Activated naive CD4-positive, alpha-beta T cell treated with anti-CD3 and anti-CD28 coated beads, Interleukin-2, amount 50 U/mL, for 72 hours (primary cell): ENCODE measurements at places on chromosomes 12 and 14.
A peak's percentile ranks its signal among the peaks of the same experiment; 100 is the strongest.

DNA sequence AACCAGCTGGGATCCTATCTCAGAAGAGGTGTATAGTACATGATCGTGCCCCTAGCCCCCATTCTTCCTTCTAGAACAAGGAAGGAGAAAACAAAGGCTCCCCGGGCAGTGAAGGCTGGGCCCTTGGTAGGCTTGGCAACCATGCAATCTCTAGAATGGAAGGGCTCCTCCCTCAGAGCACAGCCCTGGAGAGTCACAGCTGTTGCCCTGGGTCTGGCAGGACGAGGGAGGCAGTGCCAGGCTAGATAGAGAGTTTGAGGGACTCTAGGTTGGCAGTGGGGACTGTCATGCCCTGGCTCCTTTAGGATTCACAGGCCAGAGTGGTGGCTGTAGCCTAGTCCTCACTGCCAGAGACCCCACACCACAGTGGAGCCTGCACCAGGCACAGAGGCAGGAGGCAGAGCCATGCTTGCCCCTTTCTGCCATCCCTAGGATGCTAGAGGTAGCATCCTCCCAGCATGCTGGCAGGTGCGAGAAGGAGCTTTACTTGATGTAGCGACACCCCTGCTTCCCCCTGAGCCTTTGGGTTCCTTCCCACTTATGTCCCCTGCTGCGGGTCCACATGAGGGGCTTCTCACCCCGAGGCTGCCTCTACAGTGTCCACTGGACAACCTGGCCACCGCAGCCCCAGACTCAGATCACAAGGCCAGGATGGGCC is 33.4 kb upstream of the CIPC start:
- no peak for DNase-seq

DNA sequence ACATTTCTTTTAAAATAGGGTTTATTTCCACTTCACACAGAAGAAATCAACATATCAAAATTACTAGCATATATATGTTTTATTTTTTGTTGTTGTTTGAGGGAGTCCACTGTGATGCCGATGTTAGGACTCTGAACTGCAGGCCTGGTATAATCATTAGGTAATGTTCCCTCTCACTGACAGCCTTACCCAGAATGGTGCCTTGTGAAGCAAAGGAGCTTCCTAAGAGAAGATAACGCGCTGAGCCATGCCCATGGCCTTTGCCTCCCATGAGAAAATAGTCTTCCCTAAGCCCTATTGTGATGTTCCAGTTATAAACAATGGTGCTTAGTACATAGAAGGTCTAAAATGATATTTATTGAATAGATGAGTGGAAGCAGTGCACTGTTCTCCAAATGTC is 12.0 kb downstream of the GNG2 start:
- DNase-seq: no peak

GRCh38 chr14:63204407-63205043 is at the start of gene RHOJ:
TSS of gene RHOJ (plus strand) at chr14:63204443. CDS start at chr14:63204870, 427 bp downstream.
- no peak for DNase-seq

GRCh38 chr12:103933237-103933636 is 3.0 kb downstream of the HSP90B1 start:
- no peak for DNase-seq

GRCh38 chr12:122356192-122356635 is 66.3 kb downstream of the CLIP1 start:
- peak; percentile 52 for DNase-seq

DNA sequence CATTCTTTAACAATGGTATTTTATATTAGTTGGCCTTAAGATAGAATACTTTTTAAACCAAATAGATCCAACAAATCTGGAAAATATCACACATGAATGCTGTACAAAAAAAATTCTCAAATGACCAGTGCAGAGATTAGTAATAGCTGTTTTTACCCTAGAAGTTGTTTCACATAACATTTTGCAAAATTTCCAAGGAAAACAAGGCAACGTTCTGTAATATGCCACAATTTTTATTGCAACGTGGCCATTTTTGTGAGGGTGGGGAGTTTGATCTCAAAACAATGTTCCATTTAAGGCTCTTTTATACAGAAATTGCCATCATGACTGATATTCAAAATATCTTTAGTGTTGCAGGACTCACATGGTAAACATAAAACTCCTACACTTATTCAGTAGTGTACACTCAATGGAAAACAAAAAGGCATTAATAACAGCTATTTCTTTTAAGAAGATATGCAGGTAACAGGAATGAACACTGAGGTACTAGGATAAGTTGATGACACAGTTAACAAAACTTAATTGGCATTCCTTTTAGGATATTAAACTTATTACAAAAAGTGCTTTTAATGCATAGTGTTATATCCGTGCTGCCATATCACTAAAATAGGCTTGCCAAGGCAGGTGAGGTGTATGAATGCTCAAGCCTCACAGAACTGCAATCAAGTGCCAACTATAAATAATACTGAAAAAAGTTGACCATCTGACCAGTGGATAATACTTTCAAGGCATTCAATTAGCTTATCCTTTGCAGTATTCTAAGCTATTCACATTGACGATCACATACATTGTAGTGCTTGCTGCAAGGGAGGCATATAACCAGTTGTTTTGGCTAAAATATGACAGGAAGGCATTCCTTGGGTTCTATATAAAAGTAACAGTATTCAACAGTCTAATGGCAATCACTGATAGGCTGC is 2.3 kb downstream of the CFL2 start:
- no peak for DNase-seq

DNA sequence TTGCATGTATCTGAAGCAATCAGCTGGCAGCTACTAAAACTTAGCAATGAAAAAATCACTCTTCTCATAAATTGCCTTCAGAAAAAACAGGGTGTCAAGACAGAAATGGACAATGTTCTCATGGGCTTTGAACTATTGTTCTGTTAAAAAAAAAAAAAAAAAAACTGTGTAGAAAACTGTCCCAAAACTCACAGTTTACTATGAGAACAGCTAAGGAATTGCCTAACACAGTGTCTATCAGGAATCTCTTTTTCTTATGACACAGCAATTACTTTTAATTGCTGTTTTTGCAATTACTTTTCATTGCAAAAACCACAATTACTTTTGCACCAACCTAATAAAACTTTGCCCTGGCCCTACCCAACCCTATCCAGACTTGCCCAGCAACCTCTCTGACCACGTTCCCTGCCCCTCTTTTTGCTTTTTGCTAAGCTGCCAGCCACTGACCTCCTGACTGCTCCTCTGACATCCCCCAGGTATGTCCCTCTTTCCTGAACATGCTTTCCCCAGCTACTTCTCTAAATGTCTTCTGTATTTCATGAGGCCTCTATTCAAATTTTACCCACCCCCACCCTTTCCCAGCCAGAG is 68.0 kb upstream of the SLCO1C1 start:
- no peak for DNase-seq

DNA sequence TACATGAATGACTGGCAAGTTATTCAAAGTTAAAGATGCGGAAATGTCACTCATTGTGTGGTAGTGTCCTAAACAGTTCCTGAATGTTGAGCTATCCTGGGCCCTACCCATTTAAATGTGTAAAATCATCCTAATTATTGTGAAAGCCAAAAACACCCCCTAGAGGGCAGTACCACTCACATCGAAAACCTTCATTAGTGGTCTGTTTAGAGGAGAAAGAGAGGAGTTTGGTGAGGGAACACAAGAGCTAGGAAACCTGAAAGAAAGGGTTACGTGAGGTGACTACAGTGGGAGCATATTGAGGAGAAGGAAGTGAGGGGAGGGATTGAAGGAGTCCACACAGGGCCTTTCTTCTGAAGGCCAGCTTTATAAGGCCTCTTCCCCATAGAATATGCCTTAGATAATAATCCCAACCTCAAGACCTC is 2.5 kb upstream of the TEP1 start:
- no peak for DNase-seq

GRCh38 chr14:60589442-60589841 is 59.8 kb downstream of the SIX1 start:
- DNase-seq: no peak

DNA sequence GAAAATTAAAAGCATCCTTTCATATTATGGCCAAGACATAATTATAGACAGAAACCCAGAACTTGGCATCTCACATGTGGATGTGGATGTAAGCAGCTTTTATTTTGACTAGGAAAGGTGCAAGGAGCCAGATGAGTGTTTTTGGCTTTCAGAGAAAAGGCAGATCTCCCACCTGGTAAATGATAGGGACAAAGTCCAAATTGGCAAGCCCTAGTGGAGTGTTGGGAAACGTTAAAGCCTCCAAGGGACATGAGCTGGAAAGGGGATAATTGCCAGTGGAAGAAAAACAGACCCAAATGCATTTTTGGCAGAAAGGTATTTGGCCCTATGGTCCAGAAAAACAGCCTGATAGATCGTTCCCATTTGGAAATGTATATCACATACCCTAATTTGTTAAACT is 60.1 kb downstream of the KLHL28 start:
- DNase-seq: no peak

DNA sequence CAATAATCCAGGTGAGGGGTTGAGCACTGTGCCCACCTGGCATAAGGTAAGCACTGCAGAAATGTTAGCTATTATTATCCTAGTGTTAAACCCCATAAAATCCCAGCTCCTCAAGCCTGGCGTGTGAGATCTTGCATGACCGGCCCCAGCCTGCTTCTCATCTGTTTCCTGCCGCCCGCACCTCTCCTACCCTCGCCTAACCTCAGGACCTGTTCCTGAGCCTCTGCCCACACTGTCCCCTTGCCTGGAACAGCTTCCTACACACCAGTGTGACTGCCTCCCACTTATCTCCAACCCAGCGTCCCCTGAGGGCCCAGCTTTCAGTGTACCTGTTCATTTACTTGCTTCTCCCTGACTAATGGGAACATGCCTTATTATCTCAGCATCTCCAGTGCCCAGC is 24.7 kb downstream of the ISCA2 start:
- no peak for DNase-seq

- peak; percentile 68 for DNase-seq
Observed at GRCh38 chr12:123237646-123238329, 4.6 kb downstream of the MTRFR start.

- DNase-seq: no peak
Observed at GRCh38 chr12:109958374-109958773, 37.8 kb downstream of the GIT2 start.

GRCh38 chr14:81826081-81826480 is 292.4 kb upstream of the SEL1L start:
- DNase-seq: no peak

GRCh38 chr14:58787592-58787991 is 149.8 kb downstream of the DACT1 start:
- DNase-seq: no peak

- DNase-seq: no peak
Observed at GRCh38 chr12:112322441-112322840, 59.8 kb downstream of the HECTD4 start.

GRCh38 chr14:44981198-44981597 is 19.2 kb downstream of the TOGARAM1 start:
- no peak for DNase-seq

- DNase-seq: no peak
Observed at GRCh38 chr12:6072302-6072752, 52.1 kb downstream of the VWF start.

- DNase-seq: peak; percentile 24
Observed at GRCh38 chr14:100239211-100239839, 381 bp downstream of the YY1 start.

GRCh38 chr12:62749586-62749985 is 185.4 kb downstream of the PPM1H start:
- DNase-seq: no peak

- no peak for DNase-seq
Observed at GRCh38 chr12:29907461-29907860, 123.7 kb upstream of the TMTC1 start.

- no peak for DNase-seq
Observed at GRCh38 chr12:16361142-16361783, 13.8 kb downstream of the MGST1 start.

GRCh38 chr14:91356181-91356763 is 61.3 kb downstream of the CCDC88C start:
- DNase-seq: no peak

DNA sequence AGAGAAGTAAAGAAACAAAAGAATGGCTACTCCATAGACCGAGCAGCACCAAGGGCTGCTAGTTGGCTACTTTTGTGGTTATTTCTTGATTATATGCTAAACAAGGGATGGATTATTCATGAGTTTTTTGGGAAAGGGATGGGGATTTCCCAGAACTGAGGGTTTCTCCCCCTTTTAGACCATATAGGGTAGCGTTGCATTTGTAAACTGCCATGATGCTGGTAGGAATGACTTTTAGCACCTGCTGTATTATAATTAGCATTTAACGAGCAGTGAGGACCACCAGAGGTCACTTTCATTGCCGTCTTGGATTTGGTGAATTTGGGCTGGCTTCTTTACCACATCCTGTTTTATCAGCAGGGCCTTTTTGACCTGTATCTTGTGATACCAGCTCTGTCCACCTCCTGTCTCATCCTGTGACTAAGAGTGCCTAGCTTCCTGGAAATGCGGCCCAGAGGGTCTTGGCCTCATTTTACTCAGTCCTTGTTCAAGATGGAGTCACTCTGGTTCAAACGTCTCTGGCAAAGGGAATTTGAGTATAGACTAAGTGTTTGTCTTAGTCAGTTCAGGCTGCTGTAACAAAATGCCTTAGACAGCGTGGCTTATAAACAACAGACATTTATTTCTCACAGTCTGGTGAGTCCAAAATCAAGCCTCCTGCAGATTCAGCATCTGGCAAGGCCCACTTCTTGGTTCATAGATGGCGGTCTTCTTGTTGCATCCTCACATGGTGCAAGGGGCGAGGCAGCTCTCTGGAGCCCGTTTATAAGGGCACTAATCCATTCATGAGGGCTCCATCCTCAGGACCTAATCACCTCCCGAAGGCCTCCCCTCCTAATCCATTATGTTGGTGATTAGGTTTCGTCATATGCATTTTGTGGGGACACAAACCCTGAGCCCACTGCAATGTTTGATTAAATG is 348.3 kb upstream of the SFSWAP start:
- peak; percentile 20 for DNase-seq

DNA sequence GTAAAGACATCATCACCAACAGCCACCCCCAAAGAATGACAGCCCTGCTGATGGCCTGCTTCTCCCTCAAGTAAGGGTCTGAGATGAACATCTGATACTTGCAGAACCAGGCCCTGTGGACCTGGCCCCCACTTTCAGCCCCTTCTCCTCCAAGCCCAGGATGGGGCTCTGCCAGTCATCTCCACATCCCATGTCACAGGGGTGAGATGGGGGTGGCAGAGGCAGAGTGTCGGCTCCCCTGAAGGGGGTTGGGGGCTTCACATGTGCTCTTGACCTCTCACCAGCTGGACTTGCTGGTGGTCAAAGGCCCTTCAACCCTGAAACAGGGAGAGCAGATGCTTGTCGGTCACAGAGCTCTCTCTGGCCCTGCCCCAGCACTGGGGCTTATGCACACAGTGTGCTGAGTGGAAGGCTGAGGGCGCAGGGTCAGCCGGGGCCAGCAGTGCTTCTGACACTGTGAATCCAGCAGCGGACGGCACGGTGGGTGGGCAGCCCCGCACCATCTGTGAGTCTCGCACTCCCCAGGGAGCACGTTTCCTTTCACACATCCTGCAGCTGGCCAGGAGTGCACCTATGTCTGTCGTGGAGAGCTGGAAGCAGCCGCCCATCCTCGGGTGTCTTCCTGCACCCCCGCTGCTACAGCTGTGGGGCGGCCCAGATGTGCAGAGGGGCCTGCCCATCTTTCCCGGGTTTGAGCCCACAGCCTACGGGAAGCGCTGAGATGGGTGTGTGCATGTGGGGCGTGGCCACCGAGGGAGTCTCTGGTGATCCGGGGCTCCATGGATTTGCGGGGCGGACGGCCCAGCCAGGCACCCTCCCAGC is 94.3 kb downstream of the ADGRD1 start:
- no peak for DNase-seq

- peak; percentile 68 for DNase-seq
Observed at GRCh38 chr14:103628221-103628683, 759 bp upstream of the KLC1 start.
